ENCODE measurements at places on chromosomes 2 and 18.

DNA sequence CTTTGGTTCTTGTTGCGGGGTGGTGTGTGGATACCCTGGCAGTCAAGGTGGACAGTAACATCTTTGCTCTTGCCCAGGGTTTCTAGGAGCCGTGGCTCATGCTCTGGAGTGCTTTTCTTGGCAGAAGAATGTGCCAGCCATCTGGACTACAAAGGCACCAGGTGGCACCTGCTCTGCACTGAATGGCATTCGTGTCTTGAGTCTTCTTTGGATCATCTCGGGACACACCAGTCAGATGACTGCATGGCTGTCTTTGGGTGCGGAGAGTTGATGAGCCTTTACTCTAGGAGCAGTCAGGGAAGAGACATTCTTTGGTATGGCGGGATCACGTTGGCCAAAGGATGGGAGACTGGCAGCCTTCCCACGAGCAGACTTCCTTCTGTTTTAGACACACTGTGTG, 104.1 kb upstream of the SEC11C start:
- no peak for DNase-seq

GRCh38 chr2:16621316-16621715, 44.3 kb downstream of the CYRIA start:
- no peak for DNase-seq

DNA sequence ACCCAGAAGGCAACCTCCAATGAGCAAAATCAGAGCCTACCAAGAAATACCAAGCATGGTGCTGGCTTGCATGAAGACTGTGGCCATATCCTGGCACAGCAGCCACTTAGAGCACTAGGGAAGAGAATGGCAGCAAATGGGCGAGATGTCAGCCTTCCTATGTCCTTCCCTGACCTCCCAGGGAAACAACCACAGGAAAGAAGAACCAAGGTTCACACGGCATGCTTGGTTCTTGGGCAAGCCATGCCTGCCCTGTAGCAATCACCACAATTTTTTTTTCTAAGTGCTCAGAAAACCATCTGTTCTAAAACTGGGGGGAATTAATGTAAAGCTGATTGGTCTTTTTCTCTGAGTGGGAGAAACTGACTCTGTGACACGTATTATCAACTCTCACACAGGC, 27.8 kb downstream of the GALNT14 start:
- no peak for DNase-seq

- no peak for DNase-seq
These were observed 110.0 kb downstream of the CDH20 start for GRCh38 chr18:61443081-61443725.

DNA sequence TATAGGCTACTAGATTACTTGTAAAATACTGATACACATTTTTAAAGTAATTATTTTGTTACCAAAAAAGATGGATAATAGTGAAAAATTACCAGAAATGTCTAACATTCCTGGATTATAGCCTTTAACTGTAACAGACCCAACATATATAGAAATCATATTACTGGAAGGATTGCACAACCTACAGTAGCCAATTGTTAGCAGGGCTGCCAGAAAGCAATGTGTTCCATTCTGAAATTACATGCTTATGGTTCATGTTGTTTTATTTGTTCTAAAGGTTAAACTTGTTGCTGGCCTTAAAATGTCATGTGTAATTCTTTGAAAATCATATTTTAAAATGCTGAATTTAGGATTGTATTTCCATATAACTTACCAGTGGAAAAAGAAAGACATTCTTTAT, 793.6 kb upstream of the ACVR2A start:
- DNase-seq = no peak

GRCh38 chr2:165305391-165306096, 66.3 kb downstream of the SCN2A start:
- DNase-seq = no peak

DNA sequence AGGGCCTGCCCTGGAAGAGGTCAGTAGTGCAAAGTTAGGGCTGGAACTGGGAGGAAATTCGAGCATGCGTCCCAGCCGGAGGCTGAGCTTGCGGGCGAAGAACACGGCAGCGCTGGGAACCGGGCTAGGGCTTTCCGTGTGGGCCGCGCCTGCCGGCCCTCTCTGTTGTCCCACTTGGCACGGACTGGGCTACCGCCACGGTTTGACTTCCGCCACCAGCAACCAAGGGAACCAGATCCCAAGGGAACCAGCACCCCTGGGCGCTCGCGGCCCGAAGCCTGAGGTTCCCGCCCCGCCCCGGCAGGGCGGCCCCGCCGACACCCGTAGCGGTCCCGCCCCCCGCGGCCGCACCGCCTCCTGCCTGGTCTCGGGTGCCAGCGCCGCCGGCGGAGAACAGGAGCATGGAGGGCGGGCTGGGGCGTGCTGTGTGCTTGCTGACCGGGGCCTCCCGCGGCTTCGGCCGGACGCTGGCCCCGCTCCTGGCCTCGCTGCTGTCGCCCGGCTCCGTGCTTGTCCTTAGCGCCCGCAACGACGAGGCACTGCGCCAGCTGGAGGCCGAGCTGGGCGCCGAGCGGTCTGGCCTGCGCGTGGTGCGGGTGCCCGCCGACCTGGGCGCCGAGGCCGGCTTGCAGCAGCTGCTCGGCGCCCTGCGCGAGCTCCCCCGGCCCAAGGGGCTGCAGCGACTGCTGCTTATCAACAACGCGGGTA, at the start of gene SPR:
TSS of gene SPR (plus strand) at position 377 of the 708 bp plus-strand sequence. CDS start at position 402, 25 bp downstream.
- DNase-seq = peak; percentile 71

DNA sequence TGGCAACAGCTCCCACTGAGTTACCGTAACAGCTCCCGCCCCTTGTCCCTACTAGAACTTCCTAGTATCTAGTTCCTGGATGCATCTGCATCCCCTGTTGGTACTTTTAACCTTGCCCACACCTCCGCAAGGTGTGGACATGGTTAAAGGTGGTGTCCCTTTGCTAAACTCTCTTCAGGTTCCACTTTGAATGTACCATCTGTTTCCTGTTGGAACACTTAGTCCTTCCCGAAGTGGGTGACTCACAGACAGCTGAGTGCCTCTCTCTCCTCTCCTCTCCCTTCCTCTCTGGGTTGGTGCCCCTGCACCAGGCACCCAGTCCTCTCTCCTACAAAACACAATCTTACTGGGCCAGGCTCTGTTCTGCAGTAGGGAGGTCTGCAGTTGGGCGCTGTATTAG, 19.6 kb upstream of the REL start:
- no peak for DNase-seq

GRCh38 chr18:48961547-48961946, 10.8 kb upstream of the SMAD7 start:
- DNase-seq = no peak

DNA sequence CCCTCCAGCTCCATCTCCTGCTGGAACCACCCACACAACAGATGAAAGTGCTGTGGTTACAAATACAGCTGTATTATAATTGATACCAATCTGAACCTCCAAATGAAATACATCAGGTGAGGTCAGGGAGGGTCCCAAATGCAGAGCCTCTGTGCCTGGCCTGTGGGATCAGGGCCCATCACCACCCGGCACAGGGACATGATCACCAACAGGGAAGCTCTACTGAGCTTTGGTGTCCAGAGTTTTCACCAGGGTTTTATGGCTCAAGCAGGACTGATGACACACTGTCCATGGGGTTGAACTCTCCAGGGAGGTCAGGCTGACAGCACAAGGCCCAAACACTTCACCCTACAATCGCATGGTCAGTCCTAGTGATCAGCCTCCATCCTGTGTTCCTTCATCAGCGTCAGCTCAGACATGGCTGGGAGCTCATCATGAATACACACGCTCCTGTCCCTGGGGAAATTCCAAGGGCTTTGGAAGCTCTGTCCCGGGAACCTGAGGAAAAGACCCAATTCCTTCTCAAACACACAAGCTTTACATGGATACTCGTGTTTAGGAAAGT, 3.9 kb upstream of the PXDN start:
- no peak for DNase-seq

DNA sequence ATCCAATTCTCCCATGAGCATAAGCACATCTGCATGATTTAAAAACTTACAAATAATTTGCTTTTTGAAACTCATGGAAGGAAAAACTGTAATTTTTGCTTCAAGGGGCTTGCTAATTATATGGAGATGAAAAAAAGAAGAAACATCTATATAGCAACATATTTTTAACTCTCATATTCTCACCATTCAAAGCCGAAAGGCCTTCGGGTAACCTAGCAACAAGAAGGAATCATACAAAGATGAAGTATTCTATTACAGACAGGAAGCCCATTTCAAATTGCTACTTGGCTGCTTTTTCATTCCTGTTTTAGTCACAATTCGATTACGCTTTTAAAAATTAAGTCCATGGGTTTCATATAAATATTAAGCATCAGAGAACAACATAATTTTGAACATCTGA, 39.2 kb upstream of the RNU4ATAC start:
- no peak for DNase-seq

DNA sequence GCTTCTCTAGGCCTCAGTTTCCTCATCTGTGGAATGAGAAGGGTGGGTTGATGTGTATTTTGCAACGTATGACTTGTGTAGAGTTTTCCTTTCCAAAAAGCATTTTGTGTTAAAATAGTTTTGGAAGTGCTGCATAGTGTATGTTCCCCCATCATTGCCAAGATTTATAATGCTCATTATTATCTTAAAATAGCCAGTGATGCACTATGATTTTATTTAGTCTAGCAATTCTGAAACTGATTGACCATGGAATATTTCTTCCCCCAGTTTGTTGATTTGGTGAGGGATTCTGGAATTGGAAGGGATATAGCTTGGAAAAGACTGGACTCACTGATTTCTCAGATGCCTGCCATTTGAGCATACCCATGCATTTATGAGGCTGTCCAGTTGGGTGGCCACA, 130.6 kb downstream of the CCDC85A start:
- DNase-seq = no peak

DNA sequence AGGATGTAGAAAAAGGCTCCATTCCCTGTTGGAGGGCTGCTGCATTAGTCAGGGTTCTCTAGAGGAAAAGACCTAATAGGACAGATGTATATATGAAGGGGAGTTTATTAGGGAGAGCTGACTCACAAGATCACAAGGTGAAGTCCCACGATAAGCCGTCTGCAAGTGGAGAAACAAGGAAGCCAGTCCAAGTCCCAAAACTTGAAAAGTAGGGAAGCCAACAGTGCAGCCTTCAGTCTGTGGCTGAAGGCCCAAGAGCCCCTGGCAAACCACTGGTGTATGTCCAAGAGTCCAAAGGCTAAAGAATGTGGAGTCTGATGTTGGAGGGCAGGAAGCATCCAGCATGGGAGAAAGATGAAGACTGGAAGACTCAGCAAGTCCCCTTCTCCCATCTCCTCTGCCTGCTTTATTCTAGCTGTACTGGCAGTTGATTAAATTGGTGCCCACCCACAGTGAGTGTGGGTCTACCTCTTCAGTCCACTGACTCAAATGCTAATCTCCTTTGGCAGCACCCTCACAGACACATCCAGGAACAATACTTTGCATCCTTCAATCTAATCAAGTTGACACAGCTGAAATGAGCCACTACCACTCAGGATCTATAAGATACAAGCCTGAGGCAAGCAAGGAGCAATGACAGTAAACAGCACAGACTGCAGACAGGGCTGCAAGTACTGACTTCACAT, 30.0 kb upstream of the ATG16L1 start:
- no peak for DNase-seq

- DNase-seq = no peak
These were observed 28.3 kb downstream of the MYO7B start for GRCh38 chr2:127563458-127564428.

DNA sequence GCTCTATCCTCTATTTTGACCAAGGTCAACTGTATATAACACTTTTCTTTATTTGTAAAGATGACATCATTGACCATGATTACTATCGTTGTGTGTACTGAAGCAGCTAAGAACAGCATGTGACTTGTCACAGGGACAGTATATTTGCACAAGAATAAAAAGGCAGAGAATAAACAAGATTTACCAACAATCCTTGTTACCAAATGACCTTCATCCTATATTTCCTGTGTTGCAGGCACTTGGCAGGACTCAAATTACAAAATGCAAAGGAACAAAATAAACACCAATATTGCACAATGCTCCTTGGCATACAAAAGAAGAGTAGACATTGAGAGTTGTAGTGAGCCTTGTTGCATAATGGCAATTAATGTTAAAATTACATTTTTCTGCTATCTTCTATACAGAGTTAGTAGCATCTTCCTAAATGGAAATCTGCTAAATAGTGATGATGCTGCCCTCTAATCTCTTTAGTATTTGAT, 61.8 kb downstream of the RFTN2 start:
- DNase-seq = no peak

- no peak for DNase-seq
These were observed 71.3 kb downstream of the VWA3B start for GRCh38 chr2:98158305-98158704.

GRCh38 chr2:31812051-31812798, 198.6 kb downstream of the MEMO1 start:
- DNase-seq = peak; percentile 2

GRCh38 chr2:217293046-217293445, 433.2 kb upstream of the TNP1 start:
- DNase-seq = no peak

DNA sequence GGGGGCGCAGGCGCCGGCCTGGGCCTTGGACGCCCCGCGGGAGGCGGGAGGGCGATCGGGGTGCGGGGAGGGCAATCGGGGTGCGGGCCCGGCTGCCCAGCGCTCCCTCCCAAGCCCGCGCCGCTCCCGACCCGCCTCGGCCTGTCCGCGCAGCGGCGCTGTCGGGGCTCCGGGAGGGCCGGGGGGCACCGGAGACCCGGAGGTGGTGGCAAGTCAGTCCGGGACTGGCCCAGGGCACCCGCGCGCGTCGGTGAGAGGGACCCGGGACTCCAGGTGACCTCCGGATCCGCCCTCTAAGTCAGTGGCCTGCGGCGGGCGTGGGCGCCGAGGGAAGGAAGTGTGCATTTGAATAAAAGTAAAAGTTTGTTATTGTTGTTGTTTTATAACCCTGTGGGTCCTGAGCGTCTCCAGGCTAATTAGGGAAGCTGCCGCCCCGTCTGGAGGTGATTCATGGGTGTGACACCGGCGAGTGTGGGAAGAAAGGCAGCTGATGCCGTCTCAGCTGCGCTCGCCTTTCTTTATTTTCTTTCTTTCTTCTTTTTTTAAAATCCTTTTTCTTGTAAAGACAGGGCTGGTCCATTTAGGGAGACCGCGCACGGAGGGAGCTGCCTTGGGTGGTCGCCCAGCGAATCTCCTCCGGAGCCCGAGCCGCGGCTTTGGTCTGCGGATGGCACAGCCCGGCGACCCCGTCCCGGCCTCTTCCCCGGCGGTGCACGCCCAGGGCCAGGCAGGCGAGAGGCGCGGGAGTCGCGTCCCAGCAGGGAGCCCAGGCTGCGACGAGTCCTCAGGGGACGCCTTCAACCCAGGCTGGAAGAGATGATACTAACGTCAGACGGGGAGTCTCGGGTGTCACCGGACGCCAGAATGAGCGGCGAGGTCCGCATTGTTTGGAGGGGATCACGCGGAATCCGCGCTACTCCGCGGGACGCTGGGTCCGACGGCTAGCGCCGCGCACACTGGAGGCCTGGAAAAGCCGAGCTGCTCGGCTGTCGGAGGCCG, 627 bp upstream of the CRACDL start:
- peak; percentile 37 for DNase-seq

- DNase-seq = no peak
These were observed 45.8 kb downstream of the INPP5D start for GRCh38 chr2:233105930-233106329.
